ENCODE measurements at places on chromosomes 5 and 9.

DNA sequence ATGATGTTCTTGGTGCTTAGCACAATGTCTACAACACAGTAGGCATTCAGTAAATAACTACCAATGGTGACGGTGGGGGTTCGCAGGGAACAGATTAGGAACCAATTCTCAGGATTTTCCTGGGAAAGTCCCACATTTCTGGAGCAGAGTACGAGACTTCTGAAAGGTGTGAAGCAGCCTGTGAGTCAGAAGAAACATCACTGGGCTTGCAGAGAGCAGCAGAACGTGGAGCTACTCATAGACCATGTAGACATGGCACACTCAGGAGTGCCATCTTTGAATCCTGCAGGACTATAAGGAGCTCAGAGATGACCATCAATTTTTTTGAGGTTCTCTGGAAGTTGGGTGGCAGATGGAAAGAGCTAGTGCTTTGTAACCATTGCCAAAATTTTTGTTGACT lies 106.6 kb upstream of the ANKRD55 start:
- peak; percentile 5 for DNase-seq

DNA sequence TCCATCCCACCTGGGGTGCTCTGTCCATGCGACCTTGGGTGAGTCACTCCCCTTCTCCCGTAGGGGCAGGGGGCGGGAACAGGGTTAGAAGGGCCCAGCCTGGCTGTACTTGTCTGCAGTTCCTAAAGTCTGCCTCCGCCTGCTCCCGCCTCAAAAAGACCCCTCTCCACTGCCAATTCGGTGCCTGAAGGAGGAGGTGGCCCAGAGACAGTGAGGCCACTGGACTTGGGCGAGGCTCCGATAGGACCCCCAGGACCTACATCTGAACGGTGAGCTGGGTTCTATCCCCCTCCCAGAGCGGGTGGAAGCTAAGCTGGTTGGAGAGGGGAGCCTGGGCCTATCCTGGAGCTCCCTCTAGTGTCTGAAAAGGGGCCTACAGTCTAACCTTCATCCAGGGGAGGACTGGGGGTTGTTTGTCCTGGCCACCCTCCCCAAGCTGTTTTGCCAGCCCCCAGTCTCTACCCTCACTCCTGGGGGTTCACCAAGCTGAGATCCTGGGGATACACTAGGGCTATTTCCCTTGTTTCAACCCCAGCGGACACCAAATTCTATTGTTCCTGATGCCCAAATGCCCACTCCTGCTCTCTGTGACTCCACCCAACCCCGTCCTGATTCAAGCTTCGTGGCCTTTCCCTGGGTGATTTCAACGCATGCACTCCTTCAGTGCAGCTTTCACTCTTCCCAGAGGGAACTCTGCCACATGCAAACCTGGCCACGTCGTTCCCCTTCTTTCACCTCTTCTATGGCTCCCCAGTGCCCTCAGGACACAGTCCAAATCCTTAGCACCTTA lies 6.1 kb upstream of the CRB2 start:
- peak; percentile 58 for DNase-seq

DNA sequence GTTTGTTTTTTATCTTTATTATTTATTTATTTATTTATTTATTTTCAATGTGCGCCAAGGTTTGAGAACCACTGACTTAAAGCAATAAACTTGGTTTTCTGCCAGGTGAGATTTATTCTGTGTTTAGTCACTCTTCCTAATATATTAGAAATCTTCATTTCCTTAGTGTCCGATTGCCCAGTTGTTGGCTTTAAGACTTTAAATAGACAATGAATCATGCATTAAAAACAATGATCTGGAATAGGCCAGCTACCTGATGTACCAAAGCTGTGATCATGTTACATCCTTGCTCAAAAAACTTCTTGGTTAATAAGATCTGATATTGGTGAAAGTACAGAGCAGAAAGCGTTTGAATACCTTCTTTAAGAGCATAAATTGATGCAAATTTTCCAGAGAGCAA lies 52.1 kb upstream of the ERBIN start:
- DNase-seq, result peak; percentile 57

- no peak for DNase-seq
Measured at GRCh38 chr5:152905286-152905685, 500.2 kb upstream of the NMUR2 start.

DNA sequence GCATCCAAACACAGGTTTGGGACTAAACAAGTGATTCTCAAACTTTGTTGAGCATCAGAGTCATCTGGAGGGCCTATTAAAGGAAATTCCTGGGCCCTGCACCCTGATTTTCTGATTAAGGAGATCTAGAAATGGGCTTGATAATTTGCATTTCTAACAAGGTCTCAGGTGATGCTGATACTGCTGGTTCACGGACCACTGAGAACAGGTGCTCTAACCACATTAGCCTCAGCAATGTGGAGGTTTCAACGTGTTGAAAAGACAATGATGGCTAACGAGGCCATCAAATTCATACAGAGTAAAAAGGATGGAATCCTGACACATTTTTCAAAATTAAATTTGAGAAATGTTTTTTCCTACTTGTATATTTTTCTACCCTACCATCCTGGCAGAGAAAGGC lies 172.1 kb downstream of the TSSK1B start:
- no peak for DNase-seq

DNA sequence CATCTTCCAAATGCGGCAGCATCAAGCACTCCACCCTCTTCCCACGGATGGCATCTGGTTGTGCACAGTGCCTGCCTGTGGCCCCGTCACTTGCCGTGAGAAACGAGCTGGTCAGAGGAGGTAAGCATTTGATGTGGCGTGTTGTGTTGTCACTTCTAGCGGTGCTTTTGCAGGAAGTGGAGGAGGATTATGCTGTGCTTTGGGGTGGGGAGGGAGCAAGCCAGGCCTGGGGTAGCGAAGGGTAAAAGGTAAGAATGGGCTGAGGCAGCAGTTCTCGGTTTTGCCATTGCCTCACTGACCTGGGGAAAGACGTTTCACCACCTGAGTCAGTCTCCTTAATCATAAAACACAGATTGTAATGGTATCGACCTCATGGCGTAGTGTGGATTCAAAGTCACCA lies 2.3 kb upstream of the POMT1 start:
- no peak for DNase-seq

- peak; percentile 20 for DNase-seq
Measured at GRCh38 chr5:143204474-143205246, 198.8 kb downstream of the NR3C1 start.

DNA sequence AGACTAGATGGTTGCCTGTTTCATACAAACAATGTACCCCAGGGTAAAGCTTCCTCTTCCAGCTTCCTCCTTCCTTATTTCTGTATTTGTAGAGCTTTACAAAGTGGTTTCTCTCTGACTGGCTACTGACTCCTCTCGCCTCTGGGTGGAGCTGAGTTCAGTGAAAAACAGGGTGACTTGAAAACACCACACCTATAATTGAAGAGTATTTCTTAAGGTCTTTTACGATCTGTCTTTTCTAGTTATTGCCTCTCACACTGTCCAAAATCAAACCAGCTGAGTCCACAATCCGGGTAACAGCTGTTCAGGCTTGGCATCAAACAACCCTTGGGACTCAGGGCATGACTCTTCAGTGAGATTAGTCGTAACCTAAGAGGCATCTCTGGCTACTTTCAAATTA lies 200.4 kb downstream of the ARRDC3 start:
- no peak for DNase-seq

DNA sequence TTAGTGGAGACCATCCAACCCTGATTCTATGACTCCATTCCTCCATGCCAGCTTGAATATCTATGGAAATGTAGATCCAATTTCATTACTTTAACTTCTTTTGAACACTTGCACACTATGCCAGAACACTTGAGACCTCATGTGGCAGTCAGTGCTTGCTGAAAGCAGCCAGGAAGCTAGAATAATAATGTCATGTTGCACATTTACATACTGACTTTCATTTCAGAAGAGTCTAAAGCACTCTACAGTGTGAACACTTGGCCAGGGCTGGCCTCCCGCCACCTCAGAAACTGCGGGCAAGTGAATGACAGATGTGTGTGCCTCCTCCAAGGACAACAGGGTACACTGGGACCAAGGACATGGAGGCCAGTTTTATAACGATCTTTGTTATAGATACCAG lies 97.3 kb downstream of the SLF1 start:
- DNase-seq, result no peak

- no peak for DNase-seq
Measured at GRCh38 chr5:173869316-173869715, 18.8 kb upstream of the CPEB4 start.

GRCh38 chr5:89904442-89904841 lies 505.1 kb downstream of the CETN3 start:
- DNase-seq, result no peak

GRCh38 chr5:59095480-59095879 lies 512.6 kb downstream of the RAB3C start:
- no peak for DNase-seq

DNA sequence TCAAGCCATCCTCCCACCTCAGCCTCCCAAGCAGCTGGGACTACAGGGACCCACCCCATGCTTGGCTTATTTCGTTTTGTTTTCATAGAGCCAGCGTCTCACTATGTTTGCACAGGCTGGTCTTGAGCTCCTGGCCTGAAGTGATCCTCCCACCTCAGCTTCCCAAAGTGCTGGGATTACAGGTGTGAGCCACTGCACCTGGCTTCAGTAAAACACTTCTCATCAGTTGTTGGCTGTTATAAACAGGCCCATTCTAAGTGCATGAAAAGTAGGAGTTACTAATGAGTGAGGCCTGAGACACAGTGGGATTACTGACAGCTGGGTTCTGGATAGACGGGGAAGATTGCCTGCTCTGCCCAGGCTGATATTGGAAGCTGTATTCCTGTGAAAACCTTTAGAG lies 3.5 kb downstream of the CRB2 start:
- no peak for DNase-seq

- no peak for DNase-seq
Measured at GRCh38 chr9:129377931-129378661, 200.0 kb upstream of the IER5L start.

- DNase-seq, result no peak
Measured at GRCh38 chr5:80147119-80147815, 108.6 kb downstream of the SERINC5 start.

Data from EL (cell line).